ENCODE measurements at places on chromosomes 7 and 10.

GRCh38 chr10:131427901-131428300 lies 116.4 kb upstream of the TCERG1L start:
- no peak for DNase-seq

- DNase-seq, result no peak
Measured at GRCh38 chr7:12968836-12969422, 281.5 kb downstream of the ARL4A start.

- DNase-seq, result peak; percentile 97
Measured at GRCh38 chr7:37446371-37446770, 2.3 kb downstream of the ELMO1 start.

GRCh38 chr10:4758256-4758655 lies 67.8 kb upstream of the AKR1E2 start:
- DNase-seq, result no peak

GRCh38 chr7:18685971-18686370 lies 190.4 kb downstream of the HDAC9 start:
- no peak for DNase-seq

GRCh38 chr10:69766161-69766910 lies 35.4 kb upstream of the COL13A1 start:
- no peak for DNase-seq

- DNase-seq, result peak; percentile 11
Measured at GRCh38 chr10:52752801-52753445, 19.7 kb downstream of the MBL2 start.

DNA sequence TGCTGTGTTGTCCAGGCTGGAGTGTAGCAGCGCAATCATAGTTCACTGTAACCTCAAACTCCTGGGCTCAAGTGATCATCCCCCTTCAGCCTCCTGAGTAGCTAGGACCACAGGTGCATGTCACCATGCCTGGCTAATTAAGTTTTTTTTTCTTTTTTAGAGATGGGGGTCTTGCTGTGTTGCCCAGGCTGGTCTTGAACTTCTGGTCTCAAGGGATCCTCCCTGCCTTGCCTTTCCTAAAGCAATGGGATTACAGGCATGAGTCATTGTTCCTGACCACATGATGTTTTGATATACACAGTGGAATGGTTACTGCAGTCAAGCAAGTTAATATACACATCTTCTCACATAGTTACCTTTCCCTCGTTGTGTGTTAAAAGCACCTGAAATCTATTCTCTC lies 140.3 kb downstream of the GPR85 start:
- DNase-seq, result no peak

DNA sequence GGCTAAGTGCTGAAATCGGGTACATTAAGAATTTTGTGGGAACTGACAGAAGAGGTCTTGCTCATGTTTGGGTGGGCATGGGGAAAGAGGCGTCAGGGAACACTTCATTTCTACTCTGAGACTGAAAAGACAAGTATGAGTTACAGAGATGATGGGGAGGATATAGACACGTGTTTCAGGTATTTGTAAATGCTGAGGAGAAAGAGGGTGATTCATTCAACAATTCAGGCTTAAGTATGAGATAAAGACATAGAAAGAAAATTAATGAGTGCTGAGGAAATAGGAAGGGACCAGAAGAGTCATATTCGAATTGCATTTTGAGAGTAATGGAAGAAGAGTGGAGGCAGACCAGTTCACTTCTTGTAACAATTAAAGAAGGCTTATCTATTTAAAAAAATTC lies 143.6 kb downstream of the HBP1 start:
- DNase-seq, result no peak

DNA sequence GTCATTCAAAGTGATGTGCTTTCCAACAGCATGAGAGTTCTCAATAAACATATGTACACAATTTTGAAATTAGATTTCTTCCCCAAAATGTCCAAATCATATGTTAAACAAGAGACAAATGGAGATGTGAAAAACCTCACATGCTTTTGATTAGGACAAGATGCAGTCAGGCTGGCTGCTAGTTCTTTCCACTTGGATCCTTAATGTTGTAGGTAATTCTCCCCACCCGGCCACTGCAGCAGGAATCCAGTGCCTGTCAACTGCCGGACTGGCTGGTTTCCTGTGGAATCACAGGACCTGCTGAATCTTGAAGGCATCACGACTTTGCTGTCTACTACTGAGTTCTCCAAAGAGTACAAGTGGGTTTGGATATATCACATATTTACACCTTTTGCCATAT lies 138.6 kb upstream of the AKR1E2 start:
- DNase-seq, result no peak

GRCh38 chr10:46019569-46020343 lies 10.7 kb downstream of the NCOA4 start:
- peak; percentile 67 for DNase-seq

DNA sequence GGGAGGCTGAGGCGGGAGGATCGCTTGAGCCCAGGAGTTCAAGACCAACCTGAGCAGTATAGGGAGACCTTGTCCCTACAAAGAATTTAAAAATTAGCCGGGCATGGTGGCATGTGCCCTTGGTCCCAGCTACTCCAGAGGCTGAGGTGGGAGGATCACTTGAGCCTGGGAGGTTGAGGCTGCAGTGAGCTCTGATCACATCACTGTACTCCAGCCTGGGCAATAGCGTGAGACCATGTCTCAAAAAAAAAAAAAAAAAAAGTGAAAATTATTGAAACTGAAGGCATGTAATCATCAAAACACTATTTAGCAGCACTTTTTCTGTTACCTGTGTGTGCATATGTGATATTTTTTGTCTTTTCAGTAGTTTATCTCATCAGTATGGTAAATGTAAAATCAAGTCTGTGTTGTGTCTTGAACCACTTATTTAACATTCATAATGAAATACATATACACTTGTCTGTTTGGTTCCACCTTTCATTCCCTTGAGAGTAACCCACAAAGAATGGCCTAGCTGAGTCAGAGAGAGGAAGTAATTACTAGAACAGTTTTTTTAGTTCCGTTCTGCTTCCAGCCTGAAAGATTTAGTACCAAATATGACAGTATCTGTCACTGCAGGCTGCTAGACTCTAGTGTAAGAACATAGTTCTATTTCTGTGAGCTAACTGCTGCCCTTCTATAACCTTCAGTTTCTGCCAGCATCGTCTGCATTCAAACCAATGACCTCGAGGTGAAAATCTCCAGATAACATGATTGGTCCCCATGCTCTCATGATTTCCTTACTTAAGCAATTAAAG lies 68.6 kb downstream of the MMRN2 start:
- no peak for DNase-seq

- DNase-seq, result peak; percentile 81
Measured at GRCh38 chr10:113982769-113983168, 60.9 kb upstream of the ADRB1 start.

DNA sequence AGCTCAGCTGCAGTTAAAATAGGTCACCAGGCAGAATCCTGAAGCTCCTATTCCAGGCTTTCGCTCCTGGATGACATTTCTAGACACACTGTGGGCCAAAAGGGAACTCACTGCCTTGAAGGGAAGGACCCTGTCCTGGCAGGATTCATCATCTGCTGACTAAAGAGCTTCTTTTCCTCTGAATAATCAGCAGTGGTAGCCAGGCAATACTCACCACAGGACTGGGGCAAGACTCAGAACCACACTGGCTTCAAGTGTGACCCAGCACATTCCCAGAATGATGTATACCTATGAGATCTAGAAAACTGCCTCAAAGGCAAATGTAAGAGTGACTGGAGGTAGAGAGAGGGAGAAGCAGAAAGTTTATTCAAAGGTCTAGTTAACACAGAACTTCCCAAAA lies 29.5 kb upstream of the EBF3 start:
- peak; percentile 40 for DNase-seq

DNA sequence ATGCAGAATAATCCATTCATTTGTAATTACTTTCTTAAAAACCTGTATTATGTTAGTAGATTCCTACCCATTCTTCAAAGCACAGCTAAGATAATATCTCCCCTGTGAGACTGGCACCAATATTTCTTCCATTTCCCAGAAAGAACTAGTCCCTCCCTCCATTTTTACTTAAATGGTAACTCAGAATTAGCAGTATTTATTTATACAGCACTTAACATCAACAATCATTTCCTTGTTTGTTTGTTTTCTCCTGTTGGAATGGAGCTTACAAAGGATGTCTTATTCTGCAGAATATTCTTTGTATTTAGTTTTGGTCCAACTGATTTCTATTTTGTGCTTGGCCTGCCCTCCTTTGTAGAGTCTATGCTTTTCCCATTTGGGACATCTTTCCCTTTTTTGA lies 32.1 kb upstream of the PTPN12 start:
- DNase-seq, result no peak

DNA sequence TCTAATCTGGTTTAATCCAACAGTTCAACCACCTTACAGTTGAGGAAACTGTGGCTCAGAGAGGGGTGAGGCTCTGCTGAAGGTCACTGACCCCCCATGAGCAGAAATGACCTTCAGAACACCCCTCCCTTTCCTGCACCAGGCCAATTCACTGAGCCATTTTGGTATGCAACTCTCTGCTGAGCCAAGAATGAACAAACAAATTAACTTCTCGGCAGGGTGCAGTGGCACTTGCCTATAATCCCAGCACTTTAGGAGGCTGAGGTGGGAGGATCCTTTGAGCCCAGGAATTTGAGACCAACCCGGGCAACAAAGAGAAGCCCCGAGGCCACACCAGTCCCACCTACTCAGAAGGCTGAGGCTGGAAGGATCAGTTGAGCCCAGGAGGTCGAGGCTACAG lies 29.8 kb downstream of the PDGFA start:
- no peak for DNase-seq

GRCh38 chr10:103652599-103653281 lies 159.2 kb downstream of the NEURL1 start:
- no peak for DNase-seq

DNA sequence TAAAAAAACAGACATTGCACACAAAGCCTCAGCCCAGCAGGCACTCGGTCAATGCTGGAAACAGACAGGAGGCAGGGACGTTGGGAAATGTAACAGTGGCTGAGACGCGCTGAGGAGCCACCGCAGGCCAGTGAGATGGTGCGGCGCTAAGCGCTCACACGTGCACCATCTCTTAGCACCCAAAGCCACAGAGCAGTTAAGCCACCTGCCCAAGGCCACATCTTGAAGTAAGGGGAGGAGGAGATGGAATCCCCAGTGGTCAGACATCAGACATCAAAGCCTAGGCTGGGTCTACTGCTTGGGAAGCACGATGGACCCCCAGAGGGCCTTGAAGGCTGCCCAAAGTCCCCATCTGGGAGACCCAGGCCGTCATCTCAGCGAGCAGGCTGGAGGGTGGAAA lies 15.6 kb downstream of the LAT2 start:
- DNase-seq, result no peak

DNA sequence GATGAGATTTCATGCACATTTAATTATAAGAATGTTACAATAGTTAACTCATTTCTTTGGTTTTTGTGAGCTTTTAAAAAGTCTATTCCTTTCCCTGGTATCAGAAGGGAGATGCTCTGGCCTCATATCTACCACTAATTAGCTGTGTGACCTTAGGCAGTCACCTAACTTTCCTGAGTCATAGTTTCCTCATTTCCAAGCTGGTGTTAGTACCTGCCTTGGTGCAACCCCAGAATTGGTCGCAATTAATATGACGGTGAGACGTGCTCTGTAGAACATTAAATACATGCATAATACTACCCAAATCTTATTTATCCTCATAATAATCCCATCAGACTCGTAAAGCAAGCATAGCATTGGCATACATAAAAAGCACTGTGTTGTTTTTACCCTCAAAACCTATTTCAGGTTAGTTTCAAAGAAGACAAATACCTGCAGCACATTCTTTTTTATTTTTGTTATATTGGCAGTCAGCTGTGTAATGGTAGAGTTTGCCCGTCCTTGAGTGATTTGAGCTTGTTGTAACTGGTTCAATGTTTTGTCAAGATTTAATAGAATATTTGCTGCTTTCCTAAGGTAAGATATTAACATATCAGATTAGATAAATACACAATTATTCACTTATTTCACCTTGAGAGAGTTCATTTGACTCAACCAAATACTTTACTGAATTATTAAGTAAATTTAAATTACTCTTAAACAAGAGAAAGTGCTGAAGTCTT lies 31.0 kb upstream of the LAMB1 start:
- peak; percentile 14 for DNase-seq

GRCh38 chr7:104960741-104961448 lies 53.1 kb upstream of the KMT2E start:
- DNase-seq, result no peak

DNA sequence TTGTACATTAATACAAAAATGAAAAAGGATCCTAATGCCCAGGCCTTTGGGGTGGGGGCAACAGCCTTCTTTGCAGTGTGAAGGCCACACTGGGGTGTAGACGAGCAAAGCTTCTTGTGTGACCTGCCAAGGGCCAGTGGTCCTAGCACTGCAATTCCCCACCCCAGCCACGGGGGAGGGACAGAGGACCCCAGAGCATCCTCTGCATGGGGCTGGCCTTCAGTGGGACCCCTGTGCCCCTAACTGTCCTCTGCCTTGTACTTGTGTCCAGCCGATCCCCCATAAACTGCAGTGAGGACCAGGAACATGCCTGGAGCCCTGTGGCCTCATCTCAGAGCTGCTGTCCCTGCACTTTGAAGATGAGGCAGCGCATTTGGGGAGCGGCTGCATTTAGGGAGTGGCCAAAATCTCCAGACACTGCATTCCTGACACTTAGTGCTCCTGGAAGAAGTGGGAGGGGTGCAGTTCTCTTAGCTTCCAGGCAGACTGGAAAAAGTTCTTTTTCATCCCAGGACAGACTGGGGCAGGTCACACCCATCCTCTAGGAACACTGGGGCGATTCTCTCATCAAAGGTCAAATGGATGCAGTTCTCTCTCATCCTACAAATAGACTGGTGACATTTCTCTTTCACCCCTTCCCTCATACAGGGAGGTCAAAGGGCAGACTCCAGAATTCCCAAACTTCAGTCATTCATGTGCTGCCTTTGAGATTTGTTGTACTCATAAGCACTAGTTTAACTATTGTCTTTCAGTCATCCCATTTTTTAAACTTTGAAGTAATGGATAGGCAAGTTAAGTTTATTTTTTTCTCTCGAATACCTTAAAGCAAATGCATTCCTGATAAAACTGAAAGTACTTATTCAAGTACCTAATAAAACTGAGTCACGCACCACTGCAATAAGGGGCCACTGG lies 922 bp upstream of the MYO1G start:
- DNase-seq, result no peak

DNA sequence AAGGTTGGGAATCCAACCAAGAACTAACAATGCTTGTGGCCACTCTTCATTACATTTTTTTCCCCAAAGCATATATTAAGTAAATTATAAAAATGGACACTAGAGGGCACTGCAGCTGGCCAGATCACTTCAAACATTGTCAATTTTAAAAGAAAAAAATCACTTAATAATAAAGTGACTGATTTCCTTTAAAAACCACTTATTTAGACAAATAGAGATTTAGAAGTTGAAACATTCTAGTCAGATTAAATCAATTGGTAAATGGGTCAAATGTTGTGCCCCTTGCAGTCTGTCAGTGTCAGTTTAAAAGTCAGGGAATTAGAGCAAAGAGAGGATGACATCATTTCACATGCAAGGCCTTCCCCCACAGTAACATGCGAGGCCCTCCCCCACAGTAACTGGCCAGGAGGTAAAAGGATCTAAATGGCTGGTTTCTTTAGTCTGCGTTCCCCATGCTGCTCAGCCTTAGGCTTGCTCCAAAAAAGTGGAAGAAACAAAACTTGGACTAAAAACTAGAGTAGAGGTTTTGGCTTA lies 177.9 kb downstream of the SKAP2 start:
- peak; percentile 77 for DNase-seq

GRCh38 chr10:99143011-99143410 lies 92.6 kb downstream of the HPSE2 start:
- no peak for DNase-seq

GRCh38 chr7:96952974-96953391 lies 52.4 kb upstream of the DLX6 start:
- DNase-seq, result peak; percentile 90
